ENCODE measurements at places on chromosomes 3 and 15. TPM values are rescaled to one million over a fixed set of nuclear protein-coding genes. Genes with fewer than 3 reads are reported as not detected.

SEC11A gene
- total RNA-seq, result 120 TPM

GOLGA6A gene
- 0.46 TPM for total RNA-seq

SH2D7 gene
- not detected for total RNA-seq

TEX55 gene
- total RNA-seq, result not detected

EOMES gene
- total RNA-seq, result 7.2 TPM

SPRED1 gene
- total RNA-seq, result 0.77 TPM

PLSCR5 gene
- not detected for total RNA-seq

MGLL gene
- total RNA-seq, result 1.7 TPM

LDHAL6B gene
- not detected for total RNA-seq

MYZAP gene
- 0.24 TPM for total RNA-seq

NR1I2 gene
- total RNA-seq, result 0.25 TPM

ALS2CL gene
- total RNA-seq, result 3.1 TPM

PLA2G4B gene
- 4.4 TPM for total RNA-seq

PAK6 gene
- total RNA-seq, result 0.51 TPM

MAP1A gene
- total RNA-seq, result 0.82 TPM

TERC gene
- 23.0 TPM for total RNA-seq

- no peak for DNase-seq
Observed at GRCh38 chr3:46413951-46414350, 6.9 kb downstream of the CCRL2 start.

DNA sequence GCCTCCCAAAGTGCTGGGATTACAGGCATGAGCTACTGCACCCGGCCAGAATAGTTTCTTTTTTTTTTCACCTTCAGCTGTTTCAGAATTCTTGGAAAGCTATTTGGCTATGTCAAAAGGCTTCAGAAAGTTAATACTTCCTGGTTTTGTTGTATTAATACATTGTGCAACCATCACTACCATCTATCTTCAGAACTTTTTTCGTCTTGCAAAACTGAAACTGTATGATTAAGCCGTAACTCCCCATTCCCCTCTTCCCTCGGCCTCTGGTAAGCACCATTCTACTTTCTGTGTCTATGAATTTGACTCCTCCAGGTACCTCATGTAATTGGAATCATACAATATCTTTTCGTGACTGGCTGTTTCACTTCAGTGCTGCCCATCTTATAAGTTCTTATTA, 5.2 kb upstream of the NOX5 start:
- no peak for DNase-seq

GRCh38 chr3:197882586-197882985, 67.4 kb upstream of the RPL35A start:
- no peak for DNase-seq

GRCh38 chr3:186368176-186368575, 6.1 kb upstream of the DGKG start:
- DNase-seq, result no peak

DNA sequence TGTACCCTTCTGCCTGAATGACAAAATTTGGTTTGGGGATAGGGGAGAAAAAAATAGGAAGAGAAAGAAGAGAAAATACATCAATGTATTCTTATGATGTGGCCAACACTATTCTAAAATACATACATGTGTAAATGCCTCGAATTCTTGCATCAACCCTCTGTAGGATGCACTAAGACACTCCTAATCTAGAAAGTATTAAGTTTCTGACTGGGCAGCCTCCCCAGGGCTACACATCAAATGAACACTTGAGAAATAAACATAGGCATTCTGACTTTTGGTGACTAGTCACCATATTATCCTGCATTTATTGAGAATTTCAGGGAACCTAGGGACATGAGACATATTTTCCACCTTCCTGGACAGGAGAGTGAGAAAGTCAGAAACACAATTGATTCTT, 109.2 kb downstream of the CPNE4 start:
- DNase-seq, result no peak

DNA sequence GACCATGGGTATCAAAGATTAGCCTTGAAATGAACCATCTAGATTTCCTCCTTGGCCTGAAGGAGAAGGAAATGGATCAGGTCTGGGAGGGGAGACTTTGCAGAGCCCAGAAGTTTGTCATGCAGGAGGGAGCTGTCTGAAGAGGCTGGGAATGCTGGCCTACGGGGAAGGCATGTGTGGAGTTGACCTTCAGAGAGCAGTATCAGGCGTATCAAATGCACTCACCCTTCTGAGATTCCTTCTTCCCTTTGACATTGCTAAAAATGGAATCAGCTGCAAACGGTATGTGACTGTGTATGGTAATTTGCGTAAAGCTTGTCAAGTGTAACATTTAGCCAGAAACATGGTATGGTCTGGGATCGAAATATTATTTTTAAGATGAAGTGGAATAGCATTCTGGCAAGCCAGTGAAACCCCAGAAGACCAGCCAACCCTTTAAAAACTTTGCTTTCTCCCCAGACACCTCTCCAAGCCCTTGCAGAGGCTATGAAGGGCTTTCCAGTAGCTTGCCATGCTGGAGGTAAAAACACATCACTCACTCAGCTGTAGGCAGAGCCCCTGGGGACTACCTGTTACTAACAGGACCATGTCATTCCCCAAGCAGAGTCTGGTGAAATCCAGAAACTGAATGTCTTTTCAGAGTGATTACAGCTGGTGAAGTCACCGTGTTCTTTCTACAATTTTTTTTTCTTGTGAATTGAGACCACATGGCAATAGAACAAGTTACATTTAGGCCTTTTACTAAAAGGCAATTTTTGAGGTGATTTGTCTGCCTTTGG, 174.7 kb upstream of the SLC24A5 start:
- DNase-seq, result no peak

DNA sequence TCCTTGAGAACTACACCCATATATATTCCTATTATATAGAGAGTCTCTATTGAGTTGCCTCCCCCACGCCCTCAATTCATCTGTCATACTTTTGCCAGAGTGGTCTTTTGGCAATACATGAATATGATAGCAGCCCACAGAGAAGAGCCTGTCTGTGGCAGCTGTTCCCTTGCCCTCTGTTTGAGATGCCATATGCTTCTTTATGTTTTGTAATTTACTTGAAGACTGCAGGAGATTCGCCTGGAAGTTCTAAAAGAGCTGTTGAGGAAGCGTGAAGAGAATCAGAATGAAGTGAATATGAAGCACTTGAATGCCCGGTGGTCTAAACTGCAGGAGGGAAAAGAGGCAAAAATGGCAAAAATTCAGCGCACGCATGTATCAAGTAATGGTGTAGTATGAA, 27.2 kb downstream of the CFAP91 start:
- no peak for DNase-seq

DNA sequence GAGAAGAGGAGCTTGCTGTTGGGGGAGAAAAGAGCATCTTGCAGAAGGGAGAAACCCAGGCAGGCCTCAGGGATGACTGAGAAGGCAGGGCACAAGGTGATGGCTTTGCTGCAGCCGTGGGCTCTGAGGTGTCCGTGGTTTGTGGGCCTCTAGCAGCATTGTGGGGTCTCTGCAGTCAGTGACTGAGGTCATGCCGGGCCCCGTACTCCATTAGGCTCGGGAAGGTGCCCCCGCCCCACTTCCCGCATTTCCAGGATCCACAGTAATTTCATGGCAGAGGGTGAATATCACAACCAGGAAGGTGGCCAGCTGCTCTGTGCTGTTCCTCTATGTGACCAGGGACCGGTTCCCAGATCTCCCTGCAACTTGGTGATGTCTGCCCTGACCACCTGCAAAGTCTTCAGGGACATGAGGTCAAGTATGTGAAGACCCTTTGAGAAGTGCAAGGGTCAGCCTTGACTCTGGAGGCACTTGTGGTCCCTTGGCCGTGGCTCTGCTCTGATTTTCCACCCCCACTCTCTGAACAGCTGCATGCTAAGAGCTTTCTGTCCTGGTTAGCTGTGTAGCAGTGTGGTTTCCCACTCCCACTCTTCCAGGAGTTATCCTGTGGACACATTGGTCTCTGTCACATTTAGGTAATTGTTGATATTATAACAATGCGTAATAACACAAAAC, 3.6 kb downstream of the KLF13 start:
- DNase-seq, result no peak

DNA sequence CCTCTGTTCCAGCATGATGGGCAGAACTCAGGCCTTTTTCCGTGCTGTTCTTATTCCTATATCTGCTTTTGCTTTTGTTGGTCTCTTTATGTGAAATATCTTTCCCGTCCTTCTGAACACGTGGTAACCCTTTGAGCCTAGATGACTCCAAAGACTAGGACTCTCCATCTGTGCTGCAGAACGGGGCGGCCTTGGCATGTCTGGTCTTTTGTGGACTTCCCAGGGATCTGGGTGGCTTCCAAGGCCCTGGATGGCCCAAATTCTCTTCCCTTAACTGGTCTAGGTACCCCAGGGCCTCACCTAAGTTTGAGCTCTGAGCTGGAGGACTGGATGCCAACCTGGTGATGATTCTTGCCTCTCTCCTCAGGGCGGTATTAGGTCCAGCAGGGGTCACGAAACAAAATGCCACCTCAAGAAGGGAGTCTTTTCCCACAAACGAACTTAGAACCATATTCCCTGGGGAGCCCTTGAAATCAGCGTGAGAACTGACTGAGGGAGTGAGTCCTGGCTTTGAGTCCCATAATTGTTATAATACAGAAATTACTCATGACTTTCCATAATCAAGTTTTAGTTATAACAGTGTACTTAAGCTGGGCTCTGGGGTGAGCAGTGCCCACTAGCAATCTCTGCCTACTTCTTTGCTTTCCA, 13.8 kb downstream of the TLNRD1 start:
- no peak for DNase-seq

GRCh38 chr3:70980646-70981170, 602.8 kb downstream of the FOXP1 start:
- peak; percentile 25 for DNase-seq

DNA sequence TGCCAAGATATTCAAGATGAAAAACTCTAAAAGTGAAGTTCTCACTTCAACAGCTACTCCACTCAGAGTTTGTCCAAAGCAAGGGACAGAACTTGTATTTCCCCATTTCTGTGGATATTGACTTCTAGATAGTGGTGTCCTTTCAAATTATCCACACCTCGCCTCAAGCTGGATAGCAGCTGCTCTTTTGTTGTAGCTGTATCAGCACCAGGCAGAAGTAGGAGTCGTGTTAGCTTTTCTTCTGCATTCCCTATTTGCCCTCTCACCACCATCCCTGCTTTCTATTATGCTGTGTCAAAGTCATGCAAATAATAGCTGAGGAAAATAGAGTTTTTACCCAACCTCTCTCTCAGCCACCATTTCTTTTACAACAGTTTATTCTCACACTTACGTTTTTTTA, 303.8 kb downstream of the EPHA3 start:
- DNase-seq, result no peak

GRCh38 chr3:50983887-50984286, 309.2 kb downstream of the DOCK3 start:
- DNase-seq, result no peak

DNA sequence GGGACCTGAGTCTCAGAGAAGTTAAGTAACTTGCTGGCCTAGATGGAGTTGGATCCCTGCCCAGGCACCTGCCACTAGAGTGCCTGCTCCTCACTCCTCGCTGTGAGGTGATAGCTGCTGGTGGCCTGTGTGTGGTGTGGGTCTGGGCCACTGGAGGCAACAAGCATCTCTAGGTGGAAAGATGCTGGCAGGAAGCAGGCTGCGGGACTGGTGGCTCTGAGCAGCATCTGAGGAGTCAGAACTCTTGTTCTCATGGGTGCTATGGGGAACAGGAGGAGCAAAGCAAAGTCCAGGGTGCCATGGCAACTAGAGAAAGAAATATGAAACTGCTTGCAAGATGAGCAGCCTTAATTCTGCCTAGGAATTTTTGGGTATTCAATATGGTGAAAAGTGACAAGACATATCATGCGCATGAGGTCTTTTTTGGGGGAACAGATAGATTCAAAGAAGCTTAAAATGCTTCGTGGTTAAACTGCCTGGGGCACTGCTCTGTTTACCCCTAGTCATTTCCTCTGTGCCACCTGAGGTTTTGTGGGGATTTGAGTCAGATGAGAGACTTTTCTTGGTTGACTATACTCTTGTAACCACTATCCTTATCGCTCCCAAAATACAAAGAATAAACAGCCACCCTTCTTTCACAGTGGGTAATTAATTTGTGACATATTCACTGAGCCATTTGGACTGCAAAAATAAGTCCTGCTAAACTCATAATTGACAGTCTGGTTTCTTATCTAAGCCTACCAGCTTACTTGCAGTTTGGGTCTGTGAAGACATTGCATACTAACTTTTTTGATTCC, 50.3 kb downstream of the MED12L start:
- peak; percentile 80 for DNase-seq

DNA sequence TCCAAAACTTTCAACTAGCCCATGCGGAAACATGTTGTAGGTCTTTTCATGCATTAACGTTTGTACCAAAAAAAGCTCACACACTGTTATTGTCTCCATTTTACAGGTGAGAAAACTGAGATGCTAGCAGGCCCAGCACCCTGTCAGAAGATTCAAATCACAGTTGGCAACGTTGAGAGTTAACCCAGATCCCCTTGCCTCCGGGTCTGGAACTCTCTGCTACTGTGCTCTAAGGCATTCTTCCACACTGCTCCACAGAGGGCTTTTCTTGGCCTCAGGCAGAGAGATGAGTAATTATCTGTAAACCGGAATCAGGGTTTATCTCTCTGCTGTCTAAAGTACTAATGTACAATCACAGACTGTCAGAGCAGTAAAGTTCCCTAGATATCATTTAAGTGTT, 186.0 kb upstream of the LPP start:
- DNase-seq, result no peak

DNA sequence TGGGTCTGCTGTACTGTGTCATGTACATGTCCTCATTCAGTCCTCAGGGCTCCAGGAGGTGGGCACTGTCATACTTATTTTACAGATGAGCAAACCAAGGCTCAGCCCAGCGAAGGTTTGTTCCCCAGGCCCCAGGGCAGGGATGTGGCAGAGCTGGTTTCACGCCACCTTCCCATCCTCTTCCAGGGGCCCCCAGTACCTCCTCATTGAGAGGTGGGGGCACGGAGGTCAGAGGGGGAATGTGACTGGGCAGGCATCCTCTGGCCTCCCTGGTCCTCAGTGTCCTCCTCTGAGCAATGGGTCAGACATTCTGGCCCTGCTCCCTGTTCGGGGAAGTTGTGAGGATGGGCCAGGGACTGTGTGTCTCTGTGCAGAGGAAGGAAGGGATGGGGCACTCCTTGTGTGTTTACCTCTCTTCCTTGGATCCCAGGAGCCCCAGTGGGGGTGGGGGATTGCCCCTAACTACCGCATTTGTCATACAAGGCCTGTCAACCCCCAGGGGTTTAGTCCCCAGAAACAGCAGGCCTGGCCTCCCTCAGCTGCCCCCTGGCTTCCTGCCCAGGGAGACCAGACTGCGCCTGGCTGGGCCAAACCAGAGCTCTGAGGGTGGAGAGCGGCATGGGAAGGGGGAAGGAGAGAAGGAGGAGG, 65.9 kb upstream of the LCTL start:
- no peak for DNase-seq

GRCh38 chr15:76206325-76206976, 104.8 kb downstream of the ETFA start:
- DNase-seq, result no peak

DNA sequence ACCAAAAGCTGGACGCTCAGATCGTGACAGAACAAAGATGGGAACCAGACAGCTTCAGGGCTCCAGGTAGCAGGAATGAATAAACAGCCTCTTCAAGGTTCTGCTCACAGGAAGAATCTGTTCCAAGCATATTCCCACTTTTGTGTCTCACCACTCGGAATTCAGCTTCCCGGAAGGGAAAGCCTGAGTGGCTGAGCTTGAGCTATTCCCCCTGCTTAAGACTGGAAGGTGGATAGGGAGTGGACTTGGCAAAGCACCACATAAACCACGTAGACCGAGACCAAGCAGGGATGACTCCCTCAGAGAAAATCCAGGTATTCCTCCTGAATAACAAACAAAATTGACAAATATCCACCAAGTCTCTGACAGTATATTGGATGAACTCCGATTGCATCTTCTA, 180.2 kb upstream of the NR2F2 start:
- DNase-seq, result no peak

GRCh38 chr3:135706758-135707375, 258.7 kb upstream of the PPP2R3A start:
- no peak for DNase-seq

GRCh38 chr3:117618462-117618861, 908.9 kb downstream of the TUSC7 start:
- DNase-seq, result no peak
